Epithelial cell of prostate (primary cell): ENCODE measurements at places on chromosomes 6 and 20.

- no peak for DNase-seq
Observed at GRCh38 chr20:59361411-59361810, 61.0 kb downstream of the EDN3 start.

DNA sequence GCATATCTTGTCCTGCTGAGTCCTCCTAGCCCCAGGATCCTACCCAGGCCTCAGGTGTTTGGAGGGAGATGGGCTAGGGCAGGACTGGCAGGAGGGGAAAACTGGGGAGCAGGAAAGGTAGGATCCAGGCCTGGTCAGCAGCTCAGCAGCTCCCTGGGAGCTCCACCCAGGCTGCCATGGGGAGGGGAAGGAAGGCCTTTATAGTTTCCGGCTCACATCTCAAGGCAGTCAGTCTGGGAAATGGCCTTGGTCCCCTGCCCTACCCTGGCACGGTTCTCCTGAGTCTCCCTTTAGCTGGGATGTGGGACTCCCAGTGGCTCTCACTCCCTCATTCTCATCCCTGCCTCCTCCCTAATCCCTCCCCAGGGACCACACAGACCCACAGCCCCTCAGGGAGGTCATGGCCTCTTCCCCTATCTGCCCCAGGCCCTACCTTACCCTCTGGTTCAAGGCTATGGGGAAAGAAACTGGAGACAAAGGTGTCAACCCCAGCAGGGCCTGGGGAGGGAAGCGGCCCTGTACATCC, 1.6 kb downstream of the SLC44A4 start:
- DNase-seq: no peak

GRCh38 chr6:15661853-15662325, 939 bp downstream of the DTNBP1 start:
- no peak for DNase-seq

DNA sequence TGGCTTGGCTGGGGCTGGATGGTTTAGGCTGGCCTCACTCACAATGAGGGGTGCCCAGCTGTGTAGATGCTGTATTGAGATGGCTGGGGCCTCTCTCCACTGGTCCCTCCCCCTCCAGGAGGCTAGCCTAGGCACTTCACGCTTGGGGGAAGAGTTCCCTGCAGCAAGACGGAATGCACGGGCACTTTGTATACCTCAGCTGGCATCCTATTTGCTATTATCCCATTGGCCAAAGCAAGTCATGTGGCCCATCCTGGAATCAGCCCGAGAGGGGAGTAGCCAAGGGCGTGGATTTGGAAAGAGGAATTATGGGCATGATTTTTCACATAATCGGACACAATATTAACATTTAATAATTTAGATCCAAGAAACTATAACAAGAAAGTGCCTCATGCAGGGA, 64.3 kb downstream of the ISM1 start:
- DNase-seq: no peak

- DNase-seq: no peak
Observed at GRCh38 chr6:156694679-156695078, 82.5 kb upstream of the ARID1B start.
